ENCODE measurements at places on chromosomes 2 and 18. TPM values are rescaled to one million over a fixed set of nuclear protein-coding genes. Genes with fewer than 3 reads are reported as not detected.
A peak's percentile ranks its signal among the peaks of the same experiment; 100 is the strongest.

Gene VWA3B
- not detected for total RNA-seq

Gene ALPP
- 0.28 TPM for total RNA-seq

Gene FLACC1
- total RNA-seq = 0.10 TPM

Gene MOGAT1
- total RNA-seq = 0.94 TPM

Gene CHRNG
- total RNA-seq = not detected

Gene FEV
- not detected for total RNA-seq

Gene STAT4
- 0.16 TPM for total RNA-seq

Gene MEX3C
- 109 TPM for total RNA-seq

GRCh38 chr2:145026456-145027455, 506.8 kb upstream of the ZEB2 start:
- DNase-seq = no peak

DNA sequence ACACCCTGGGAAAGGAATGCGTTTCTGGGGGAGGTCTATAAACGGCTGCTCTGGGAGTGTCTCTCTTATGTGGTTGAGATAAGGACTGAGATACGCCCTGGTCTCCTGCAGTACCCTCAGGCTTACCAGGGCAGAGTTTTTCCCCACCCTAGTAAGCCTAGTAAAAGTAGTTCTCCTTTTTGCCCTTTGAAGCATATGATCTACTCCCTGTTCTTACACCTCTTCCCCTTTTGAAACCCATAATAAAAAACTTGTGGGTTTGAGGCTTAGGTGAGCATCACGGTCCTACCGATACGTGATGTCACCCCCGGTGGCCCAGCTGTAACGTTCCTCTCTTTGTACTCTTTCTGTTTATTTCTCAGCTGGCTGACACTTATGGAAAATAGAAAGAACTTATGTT, 97.4 kb downstream of the FSIP2 start:
- no peak for DNase-seq

- no peak for DNase-seq
These were observed 616.7 kb downstream of the TDRD15 start for GRCh38 chr2:21740484-21740883.

DNA sequence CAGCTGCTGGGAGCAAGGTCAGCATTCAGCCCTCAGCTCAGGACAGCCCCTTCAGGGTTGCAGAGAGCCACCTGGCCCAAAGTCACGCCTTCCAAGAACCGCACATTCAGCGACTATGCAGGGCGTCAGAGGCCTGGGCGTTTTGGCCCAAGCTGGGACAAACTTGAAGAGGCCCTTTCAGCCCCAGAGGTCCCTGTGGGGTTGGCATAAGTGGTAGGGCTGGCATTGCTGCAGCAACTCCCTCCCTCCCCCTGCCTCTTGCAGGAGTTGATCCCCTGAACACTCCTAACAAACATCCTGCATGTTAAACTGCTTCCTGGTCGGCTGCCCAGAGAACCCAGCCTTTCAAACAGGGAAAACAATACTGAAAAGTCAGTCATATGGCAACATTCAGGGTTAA, 192.9 kb upstream of the SMAD2 start:
- no peak for DNase-seq

DNA sequence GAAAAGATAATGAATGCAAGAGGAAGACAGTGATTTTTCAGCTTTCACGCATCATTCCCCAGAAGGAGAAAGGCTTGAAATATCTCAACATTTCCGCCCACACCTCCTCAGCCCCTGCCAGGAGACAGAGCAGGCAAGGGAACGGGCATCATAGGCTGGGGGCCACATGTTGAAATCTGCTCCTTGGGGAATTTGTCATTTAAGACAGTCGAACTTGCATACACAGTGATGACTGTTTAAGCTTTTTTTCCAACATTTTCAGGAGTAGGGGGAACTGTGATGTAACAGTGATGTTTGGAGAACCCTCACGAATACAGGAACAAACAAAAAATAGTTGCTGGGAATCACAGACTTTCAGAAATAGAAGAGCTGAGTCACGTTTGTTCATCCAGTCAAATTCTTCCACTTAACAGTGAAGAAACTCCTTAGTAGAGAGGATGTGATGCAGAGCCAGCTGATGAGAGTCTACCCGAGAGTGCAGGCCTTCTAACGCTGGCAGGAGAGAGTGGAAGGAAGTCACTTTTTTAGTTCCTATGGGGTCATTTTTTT, 266.8 kb downstream of the ALPK2 start:
- no peak for DNase-seq

DNA sequence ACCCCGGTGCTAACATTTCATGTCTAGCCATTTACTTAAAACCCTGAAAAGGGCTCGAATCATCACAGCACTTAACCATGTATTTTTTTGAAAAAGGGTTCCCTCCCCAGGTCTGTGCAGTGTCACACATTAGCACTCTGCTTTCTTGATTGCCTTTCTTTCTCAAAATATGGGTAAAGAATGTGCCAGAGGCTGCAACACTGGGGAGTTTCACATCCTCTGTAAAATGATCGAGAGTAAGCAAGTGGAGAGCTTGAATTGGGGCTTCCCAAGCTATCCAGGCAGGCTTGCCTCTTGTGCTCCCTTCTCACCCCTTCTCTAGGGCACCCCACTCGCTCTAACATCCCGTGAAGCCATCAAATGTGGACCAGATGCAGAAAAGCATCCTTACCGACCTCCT, 177.0 kb upstream of the CCDC68 start:
- DNase-seq = no peak

DNA sequence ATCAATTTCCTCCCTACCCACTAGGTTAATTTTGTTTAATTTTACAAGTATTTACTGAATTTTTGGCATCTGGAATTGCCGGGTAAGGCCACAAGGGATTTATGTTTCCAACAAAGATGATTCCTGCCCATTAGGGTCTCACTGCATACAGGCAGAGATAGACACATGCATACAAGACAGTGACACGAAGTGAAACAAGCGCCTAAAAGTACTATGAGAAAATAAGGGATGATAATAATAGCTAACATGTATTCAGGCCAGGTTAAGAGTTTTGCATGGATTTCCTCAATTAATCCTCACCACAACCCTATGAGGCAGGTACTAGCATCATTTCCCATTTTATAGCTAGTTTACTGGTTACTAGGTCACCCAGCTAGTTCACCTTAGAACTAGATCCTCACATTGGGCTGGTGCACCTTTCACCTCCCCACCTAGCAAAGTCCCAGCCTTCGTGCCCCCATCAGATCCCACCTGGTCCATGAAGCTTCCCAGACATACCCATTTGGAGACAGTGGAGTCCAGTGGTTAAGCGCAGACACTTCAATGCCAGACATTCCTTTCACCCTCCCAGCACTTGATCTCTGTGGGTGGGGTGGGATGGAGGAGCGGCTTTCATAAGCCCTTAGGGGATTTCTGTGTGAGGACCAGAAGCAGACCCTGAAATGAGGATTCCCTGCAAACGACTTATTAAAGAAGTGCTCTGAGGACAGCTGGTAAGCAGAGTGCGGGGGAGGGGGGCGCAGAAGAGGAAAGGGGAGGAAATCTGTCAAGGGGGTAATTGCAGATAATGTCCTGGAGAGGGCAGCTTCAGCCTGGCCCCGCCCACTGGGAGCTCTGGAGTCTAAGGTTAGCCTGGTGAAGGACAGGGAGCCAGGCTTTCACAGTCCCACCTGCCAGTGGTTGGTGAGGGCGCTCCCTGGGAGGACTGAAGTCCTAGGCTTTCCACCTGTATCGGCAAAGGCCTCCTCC, 5.8 kb upstream of the DGUOK start:
- peak; percentile 93 for DNase-seq

DNA sequence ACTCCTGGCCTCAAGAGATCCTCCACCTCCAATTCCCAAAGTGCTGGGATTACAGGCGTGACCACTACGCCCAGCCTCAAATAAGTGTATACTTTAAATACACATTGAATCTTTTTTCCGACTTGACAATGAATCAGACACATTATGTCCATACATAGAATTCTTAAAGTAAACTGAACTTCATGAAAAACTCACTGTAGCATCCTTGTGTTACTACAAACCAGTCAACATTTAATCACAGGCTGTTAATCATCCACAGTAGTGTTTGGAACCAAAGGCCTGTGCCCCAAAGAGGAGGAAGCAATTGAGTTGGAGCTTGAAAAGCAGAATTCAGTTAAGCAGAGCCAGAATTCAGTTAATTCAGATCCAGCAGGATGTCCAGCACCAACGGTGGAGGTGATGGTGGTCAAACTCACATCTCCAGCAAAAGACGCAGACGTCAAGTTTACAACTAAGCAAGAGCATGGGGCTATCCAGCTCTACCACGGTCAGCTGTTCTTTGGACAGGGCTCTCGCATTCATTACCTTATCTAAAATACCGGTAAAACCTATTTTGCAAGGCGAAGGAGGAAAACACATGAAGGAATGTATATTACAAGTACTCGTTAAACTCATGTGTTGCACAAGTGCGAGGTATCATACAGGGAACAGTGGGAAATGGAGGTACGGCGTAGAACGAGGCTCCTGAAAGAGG, 1.2 kb downstream of the SLC39A6 start:
- DNase-seq = no peak

- DNase-seq = no peak
These were observed 115.1 kb downstream of the CYP26B1 start for GRCh38 chr2:72032481-72033041.

DNA sequence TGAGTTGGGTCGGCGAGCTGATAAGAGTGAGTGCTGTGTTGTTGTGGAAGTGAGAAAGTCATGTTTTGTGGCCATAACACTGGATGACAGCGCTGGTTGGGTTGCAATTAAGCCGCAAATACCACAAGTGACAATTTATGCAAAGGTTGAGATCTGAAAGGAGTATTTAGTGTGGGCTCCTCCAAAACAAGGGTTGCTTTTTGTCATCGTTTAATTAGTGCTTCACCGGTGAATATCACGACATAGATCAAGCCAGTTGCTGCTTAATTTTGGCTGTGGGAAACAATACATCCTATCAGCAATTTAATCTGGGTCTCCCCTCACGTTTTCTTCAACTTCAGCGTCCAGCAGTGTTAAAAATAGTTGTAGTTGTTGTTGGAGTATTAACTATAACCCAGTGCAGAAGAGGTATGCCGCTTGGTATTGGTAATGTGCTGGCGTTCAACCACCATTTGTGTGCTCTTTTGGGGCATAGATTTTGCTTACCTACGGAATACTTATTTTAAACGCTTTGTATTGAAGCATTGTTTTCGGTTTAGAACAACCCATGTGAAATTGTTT, 662 bp downstream of the ACVR2A start:
- DNase-seq = no peak

- peak; percentile 73 for DNase-seq
These were observed 24.1 kb upstream of the KANSL1L start for GRCh38 chr2:210195101-210195852.

DNA sequence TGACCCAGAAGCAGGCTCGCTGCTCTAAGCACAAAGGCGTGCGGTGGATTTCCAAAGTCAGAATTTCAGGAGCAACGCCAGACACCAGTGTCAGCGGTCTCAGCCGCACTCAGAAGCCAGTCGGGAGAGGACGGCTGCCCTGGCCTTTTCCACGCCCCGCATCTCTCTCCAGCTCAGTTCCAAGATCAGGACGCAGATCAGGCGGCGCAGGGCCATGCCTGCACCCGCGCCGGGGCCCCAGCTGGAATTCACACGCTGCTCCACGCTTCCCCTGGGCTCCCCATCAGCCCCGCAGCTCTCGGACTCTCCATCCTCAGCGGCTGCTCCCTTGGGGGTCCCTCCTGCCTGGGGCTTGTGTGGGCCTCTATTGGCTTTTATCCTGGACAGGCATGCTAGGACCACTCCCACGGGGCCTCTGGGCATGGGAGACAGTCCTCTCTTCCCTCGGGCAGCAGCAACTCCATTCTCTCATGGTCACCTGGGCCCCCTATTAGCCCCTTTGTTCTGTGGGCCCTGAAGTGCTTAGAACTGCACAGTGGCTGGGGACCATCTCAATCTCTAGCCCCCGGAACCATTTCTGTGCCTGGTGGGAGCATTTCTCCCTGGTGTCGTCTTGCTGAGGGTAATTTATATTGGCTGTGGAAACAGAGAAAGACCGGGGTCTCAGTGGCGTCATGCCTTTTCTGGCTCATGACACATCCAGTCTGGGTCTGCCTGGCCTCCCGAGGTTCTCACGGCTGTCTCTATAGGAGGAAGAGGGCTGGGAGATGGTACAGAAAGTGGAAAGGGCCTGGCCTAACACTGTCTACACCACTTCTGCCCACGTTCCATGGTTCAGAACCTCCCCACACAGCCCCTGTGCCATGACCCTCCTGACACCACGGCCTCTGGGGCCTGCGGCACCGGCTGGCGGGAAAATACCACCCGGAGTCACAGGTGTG, 14.9 kb upstream of the TMEM18 start:
- no peak for DNase-seq
